ENCODE measurements at places on chromosomes 11 and 22. TPM values are rescaled to one million over a fixed set of nuclear protein-coding genes. Genes with fewer than 3 reads are reported as not detected.
A peak's percentile ranks its signal among the peaks of the same experiment; 100 is the strongest.

GRCh38 chr11:125157118-125157733, 7.3 kb upstream of the PKNOX2 start:
- no peaks in the 10 kb centered on the region for H3K4me1 ChIP-seq
- DNase-seq = no peak
- no peak overlapping the region for H3K27ac ChIP-seq
- no peaks in the 10 kb centered on the region for H3K36me3 ChIP-seq
- no peak overlapping the region for H3K4me3 ChIP-seq

- peaks cover 2% of the 10 kb centered on the region for H3K27me3 ChIP-seq
- H3K36me3 ChIP-seq = no peaks in the 10 kb centered on the region
- no peak overlapping the region for H3K4me3 ChIP-seq
- DNase-seq = no peak
Measured at GRCh38 chr11:127598476-127598875, 597.9 kb upstream of the KIRREL3 start.

GRCh38 chr11:1881442-1882264, 10.0 kb downstream of the PRR33 start:
- no peak overlapping the region for H3K27ac ChIP-seq
- peaks cover 22% of the 10 kb centered on the region for H3K4me1 ChIP-seq
- no peak overlapping the region for H3K4me3 ChIP-seq
- no peak for DNase-seq
- H3K27me3 ChIP-seq = no peaks in the 10 kb centered on the region

DNA sequence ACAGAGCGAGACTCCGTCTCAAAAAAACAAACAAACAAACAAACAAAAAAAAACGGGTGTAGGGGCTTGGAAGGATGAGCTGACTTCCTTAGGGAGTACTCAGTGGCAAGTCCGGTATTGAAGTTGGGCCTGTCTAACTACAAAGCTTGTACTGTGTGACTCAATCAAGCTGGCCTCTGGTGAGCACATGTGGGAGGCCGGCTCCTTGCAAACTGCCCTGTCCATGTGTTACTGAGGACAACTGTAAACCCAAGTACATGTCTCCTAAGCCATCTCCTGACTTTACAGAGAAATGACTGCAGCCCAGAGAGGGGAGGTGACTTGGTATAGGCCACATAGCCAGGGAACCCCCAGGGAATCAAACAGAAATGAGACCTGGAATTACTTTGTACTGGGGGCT, 11.6 kb downstream of the RIBC2 start:
- peak; percentile 25 for DNase-seq
- H3K4me3 ChIP-seq = no peak overlapping the region
- no peaks in the 10 kb centered on the region for H3K4me1 ChIP-seq

TEX12 gene
- total RNA-seq = not detected

- H3K4me1 ChIP-seq = peaks cover 18% of the 10 kb centered on the region
- H3K27ac ChIP-seq = no peak overlapping the region
- peak overlapping the region; percentile 98 for H3K4me3 ChIP-seq
- peaks cover 21% of the 10 kb centered on the region for H3K36me3 ChIP-seq
Measured at GRCh38 chr11:116786326-116786725, 1.5 kb downstream of the ZPR1 start.

NLRP6 gene
- total RNA-seq = not detected

DNA sequence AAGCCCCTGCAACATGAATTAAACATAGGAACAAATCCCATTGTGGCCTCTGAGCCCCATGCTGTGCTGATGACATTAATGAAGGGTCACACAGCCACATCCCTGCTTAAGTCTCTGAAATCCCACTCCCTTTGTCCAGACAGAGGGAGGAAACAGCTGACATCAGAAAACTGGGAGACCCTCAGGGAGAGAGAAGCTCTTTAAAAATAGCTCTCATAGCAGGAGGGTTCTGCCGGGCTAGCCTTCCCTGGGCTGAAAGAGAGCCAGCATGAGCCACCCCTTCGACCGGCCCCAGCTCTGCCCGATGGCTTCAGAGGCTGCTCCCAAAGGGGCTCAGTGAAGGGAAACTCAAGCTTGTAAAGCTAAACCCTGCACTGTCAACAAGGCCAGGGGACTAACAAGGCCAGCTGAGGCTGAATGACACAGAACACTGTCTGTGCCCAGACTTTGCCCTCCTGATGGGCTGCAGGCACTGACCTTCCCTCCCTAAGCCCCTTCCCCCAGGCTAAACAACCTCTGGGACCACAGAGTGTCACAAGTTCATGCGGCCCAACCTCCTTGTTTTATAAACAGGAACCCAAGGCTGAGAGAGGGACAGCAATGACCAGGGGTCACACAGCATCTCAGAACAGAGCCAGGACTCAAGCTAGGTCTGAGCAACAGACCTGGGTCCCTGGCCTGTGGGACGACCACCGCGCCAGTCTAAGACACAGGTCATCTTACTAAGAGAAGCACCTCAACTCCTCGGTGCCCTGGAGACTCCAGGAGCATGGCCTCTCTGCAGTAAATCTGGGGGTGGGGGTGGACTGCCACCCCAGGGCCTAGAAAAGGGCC, 163.8 kb downstream of the CHST1 start:
- no peaks in the 10 kb centered on the region for H3K36me3 ChIP-seq
- no peak overlapping the region for H3K27ac ChIP-seq
- peaks cover 46% of the 10 kb centered on the region for H3K27me3 ChIP-seq
- no peaks in the 10 kb centered on the region for H3K4me1 ChIP-seq

TMEM191C gene
- total RNA-seq = 1.2 TPM

DNA sequence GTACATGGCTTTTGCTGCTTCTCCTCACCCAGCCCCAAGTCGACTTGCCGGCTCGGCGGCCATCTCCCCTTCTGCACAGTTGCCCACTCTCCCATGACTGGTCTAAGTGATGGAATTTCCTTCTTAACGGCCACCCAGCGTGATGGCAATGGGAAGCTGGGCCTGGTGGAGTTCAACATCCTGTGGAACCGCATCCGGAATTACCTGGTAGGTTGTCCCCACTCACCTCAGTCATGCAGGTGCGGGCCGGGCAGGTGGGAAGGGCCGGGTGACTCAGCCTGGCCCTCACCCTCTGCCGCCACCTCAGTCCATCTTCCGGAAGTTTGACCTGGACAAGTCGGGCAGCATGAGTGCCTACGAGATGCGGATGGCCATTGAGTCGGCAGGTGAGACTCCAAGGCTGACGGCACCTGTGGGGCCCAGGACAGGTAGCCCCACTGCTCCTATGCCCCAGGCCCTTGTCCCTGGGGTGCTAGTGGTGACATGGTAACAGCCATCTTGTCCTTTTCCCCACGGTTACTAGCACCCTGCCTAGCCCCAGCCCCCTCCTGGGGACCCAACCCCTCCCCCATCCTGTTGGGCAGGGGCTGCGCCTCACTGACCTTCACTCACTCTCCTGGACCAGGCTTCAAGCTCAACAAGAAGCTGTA, 28.1 kb downstream of the CAPN1 start:
- peaks cover 22% of the 10 kb centered on the region for H3K36me3 ChIP-seq
- H3K4me3 ChIP-seq = no peak overlapping the region
- no peak for DNase-seq
- peaks cover 3% of the 10 kb centered on the region for H3K4me1 ChIP-seq
- no peak overlapping the region for H3K27ac ChIP-seq

DNAJB7 gene
- not detected for total RNA-seq

GRCh38 chr11:35347921-35348331, 71.4 kb downstream of the SLC1A2 start:
- H3K4me1 ChIP-seq = peaks cover 58% of the 10 kb centered on the region
- peak overlapping the region; percentile 79 for H3K27ac ChIP-seq
- H3K4me3 ChIP-seq = no peak overlapping the region
- H3K36me3 ChIP-seq = no peaks in the 10 kb centered on the region
- peak; percentile 84 for DNase-seq

GRCh38 chr11:74697722-74698121, 33.5 kb downstream of the CHRDL2 start:
- peaks cover 3% of the 10 kb centered on the region for H3K4me1 ChIP-seq
- peaks cover 24% of the 10 kb centered on the region for H3K27me3 ChIP-seq
- H3K36me3 ChIP-seq = no peaks in the 10 kb centered on the region
- no peak for DNase-seq
- H3K27ac ChIP-seq = no peak overlapping the region

DNA sequence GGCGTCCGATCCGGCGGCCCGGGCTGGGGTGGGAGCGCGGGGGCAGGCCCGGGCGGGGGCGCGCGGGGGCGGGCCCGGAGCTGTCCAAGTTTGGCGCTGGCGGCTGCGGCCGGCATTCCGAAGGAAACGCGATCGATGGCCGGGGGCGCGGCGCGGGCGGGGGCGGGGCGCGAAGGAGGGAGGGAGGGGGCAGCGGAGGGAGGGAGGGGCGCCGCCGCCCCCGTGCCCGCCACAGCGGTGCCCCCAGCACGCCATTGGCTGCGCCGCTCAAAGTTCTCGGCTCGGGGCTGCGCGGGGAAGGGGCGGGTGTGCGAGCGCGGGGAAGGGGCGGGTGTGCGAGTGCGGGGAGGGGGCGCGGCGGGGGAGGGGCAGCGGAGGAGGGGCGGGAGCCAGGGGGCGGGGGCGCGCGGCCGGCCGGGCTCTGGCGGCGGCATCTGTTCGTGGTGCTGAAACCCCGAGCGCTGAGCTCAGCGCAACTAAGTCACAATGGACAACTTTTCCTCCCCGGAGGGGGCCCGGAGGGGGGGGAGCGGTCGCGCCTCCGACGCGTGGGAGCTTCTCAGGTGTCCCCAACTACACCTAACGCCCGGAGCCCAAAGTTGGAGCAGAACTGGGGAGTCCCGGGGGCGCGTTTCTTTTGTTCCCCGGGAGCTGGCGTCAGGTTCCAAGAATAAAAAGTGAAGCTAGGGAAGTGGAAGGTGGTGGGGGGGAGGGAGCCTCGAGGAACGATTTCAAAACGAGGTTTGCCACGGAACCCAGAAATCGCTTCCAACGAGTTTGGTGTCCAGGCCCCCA, 2.2 kb downstream of the PHF21B start:
- peaks cover 2% of the 10 kb centered on the region for H3K36me3 ChIP-seq
- H3K4me3 ChIP-seq = peak overlapping the region; percentile 67
- no peak overlapping the region for H3K27ac ChIP-seq
- H3K4me1 ChIP-seq = peaks cover 18% of the 10 kb centered on the region

MMP10 gene
- not detected for total RNA-seq

DNA sequence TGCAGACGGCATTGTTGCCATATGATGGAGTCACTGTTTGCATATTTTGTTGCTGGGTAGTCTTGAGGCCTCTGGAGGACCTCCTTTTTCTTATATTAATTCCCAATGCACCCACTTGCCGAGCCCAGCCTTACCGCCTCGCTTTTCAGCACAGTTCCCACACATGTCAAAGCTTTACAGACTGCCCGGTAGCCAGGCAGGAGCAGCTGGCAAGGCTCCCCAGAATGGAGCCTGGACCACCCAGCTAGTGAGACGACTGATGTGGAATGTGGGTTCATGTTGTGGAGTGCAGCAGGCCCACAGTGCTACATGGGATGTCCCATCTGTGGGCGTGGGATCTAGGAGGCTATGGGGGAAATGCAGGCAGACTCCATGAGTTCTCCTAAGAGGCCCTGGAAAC, 99.4 kb upstream of the MTMR2 start:
- no peak overlapping the region for H3K27ac ChIP-seq
- H3K36me3 ChIP-seq = peaks cover 3% of the 10 kb centered on the region
- DNase-seq = no peak

RHOG gene
- 46.8 TPM for total RNA-seq

- no peaks in the 10 kb centered on the region for H3K27me3 ChIP-seq
- H3K4me1 ChIP-seq = peaks cover 31% of the 10 kb centered on the region
- DNase-seq = no peak
- no peak overlapping the region for H3K27ac ChIP-seq
Measured at GRCh38 chr11:72744474-72744873, 7.7 kb downstream of the ARAP1 start.

DNA sequence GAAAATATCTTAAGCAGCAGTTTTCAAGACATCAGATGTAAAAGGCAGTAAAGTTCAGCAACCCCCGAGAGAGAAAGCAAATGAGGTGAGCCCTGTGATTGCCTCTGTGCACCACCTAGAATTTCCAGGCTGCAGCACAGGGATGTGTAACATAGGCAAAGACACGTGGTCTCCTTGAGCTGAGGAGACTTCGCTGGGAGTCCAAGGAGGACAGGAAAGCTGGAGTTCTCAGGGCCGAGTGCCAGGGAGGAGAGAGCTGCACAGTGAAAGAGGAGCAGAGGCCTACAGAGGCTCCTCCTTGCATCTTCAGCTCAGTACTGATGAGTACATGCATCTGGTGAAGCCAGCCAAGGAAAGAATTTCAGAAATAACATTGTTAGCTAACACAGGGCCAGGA, 17.6 kb upstream of the TOLLIP start:
- peaks cover 3% of the 10 kb centered on the region for H3K36me3 ChIP-seq
- peak; percentile 67 for DNase-seq
- H3K27me3 ChIP-seq = peaks cover 45% of the 10 kb centered on the region
- no peaks in the 10 kb centered on the region for H3K4me1 ChIP-seq

GRCh38 chr22:39256979-39257378, 12.2 kb upstream of the PDGFB start:
- no peaks in the 10 kb centered on the region for H3K36me3 ChIP-seq
- no peak overlapping the region for H3K4me3 ChIP-seq
- no peaks in the 10 kb centered on the region for H3K27me3 ChIP-seq
- H3K27ac ChIP-seq = no peak overlapping the region
- DNase-seq = no peak

DNA sequence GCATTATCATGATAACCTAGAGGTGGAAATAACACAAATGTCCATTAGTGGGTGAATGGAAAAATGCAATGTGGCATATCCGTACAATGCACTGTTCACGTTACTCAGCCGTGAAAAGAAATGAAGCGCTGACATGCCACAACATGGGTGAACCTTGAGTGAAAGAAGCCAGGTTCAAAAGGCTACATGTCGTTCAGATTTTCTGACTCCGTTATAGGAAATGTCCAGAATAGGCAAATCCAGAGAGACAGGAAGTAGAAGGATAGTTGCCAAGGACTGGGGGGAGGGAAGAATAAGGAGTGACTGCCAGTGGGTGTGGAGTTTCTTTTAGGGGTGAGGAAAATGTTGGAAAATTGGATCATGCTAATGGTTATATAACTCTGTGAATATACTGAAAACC, 133.8 kb downstream of the ATXN10 start:
- DNase-seq = no peak
- H3K4me1 ChIP-seq = peaks cover 10% of the 10 kb centered on the region
- H3K4me3 ChIP-seq = no peak overlapping the region
- H3K27ac ChIP-seq = peak overlapping the region; percentile 53
- peaks cover 22% of the 10 kb centered on the region for H3K36me3 ChIP-seq
- no peaks in the 10 kb centered on the region for H3K27me3 ChIP-seq

DNA sequence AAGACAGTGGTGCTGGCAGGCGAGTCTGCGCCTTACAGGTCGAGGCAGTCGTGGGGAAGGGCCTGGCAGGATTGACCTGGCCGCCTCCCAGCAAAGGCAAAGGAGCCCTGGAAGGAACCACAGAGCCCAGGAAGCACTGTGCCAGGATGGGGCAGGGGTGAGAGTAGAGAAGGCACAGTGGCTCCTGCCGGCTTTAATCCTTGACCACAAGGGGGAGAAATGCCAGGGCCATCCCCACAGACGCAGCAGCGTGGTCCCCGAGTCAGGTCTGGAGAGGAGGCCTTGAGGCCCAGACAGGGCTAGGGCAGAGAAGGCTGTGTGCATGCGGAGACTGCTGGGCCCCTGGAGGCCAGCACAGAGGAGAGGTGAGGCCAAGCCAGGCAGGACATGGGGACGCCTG, 9.9 kb upstream of the NDUFS8 start:
- peaks cover 41% of the 10 kb centered on the region for H3K4me1 ChIP-seq
- H3K36me3 ChIP-seq = peaks cover 6% of the 10 kb centered on the region
- H3K27ac ChIP-seq = peak overlapping the region; percentile 19
- DNase-seq = no peak
